ENCODE measurements at places on chromosomes 11 and 22. TPM values are rescaled to one million over a fixed set of nuclear protein-coding genes. Genes with fewer than 3 reads are reported as not detected.

IFITM10 gene
- 8.7 TPM for total RNA-seq

GRCh38 chr11:48123934-48124755 is 92.5 kb upstream of the OR4B1 start:
- DNase-seq = no peak
- peaks cover 32% of the 10 kb centered on the region for H3K36me3 ChIP-seq
- H3K27me3 ChIP-seq = no peaks in the 10 kb centered on the region
- no peak overlapping the region for H3K27ac ChIP-seq
- H3K4me3 ChIP-seq = no peak overlapping the region

DNA sequence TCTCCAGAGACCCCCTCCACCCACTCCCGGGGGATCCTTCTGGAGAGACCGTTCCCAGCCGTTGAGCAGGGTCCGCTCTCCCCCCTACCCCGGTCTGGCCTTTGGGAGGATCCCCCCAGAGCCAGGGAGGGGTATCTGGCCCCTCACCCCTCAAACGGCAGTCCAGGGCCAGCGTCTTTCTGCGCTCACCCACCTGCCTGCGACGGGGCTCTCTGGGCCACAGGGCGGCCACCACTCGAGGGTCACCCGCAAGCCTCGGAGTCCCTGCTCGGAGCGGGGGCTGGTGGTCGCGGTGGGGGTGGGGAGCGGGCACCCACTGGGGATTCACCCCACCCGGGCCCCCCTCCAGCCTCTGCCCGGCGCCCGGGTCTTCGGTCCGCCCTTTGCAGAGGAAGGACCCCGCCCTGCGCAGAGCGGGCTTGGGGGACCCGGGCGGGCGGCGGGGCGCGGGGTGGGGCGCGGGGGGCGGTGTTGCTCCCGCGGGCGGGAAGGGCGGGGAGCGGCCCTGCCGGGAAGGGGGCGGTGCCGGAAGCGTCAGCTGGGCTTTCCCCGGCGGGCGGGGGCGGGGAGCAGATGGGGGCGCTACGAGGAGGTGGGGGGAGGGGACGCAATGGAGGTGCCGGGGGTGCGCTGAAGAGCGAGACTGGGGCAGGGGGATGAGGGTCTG is 16.6 kb downstream of the CRELD2 start:
- peak; percentile 89 for DNase-seq
- H3K4me1 ChIP-seq = peaks cover 71% of the 10 kb centered on the region
- no peaks in the 10 kb centered on the region for H3K27me3 ChIP-seq
- H3K27ac ChIP-seq = peak overlapping the region; percentile 95
- H3K36me3 ChIP-seq = no peaks in the 10 kb centered on the region

GRCh38 chr11:64233913-64234586 is at the start of gene VEGFB:
TSS of gene VEGFB (plus strand) at chr11:64234584. CDS start at chr11:64234834, 250 bp downstream.
- H3K36me3 ChIP-seq = peaks cover 19% of the 10 kb centered on the region
- no peaks in the 10 kb centered on the region for H3K27me3 ChIP-seq
- H3K4me3 ChIP-seq = peak within 1 kb of the TSS; percentile 83
- H3K4me1 ChIP-seq = peaks cover 57% of the 10 kb centered on the region
- peak within 1 kb of the TSS; percentile 83 for H3K27ac ChIP-seq

Measured in upper lobe of left lung (tissue), 6 donors.